Osteoblast (primary cell): ENCODE measurements at places on chromosomes 4 and X. TPM values are rescaled to one million over a fixed set of nuclear protein-coding genes. Genes with fewer than 3 reads are reported as not detected.
A peak's percentile ranks its signal among the peaks of the same experiment; 100 is the strongest.

GRCh38 chr4:786861-787300, 39.0 kb downstream of the CPLX1 start:
- DNase-seq, result peak; percentile 85

DNA sequence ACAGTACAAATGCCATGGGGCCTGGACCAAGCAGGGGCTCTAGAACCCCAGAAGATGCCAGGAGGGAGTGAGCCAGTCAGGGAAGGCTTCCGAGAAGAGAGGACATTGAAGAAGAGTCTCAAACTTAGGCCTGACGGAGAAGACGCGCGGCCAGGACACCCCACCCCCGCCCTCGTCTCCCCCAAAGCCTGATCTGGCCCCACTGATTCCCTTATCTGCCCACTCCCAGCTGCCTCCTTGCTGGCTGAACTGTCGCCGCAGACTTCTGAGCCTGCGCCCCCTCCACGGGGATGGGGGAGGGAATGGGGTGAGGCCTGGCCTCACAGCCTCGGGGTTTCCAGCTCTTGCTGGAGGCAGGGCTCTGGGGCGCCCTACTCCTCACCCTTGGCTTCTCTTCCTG, 3.6 kb upstream of the GATA1 start:
- no peak for DNase-seq

DNA sequence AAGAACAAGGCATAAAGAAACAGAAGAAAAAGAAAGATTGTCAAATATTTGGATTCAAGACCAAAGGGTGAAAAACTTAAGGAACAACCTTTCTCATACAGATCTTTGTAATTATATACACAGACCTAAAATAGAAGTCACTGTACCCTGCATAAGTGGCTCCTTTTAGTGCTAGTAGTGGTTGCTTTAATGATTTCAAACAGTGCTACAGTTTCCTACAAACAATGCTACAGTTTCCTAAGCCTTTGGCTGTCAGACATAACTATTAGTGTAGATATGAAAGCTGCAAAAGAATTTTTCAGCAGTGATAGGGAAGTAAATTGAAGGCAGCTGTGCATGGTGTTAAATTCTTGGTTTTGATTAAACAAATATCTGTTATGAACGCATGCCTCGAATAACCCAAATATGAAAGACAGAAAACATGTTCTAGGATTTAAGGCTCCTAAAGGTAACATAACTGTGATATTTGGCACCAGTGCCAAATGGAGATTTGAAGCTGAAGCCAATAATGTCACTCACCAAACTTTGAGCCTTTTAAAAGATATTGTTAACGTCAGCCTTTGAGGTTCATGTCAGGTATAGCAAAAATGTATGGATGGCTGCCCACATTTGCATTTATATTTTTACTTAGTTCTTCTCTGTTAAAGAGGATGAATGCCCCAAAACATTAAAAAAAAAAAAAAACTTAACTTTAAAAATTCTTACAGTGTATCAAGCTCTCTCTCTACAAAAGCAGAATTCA, 36.6 kb downstream of the SMARCAD1 start:
- no peak for DNase-seq

- DNase-seq, result peak; percentile 62
These were observed 887 bp upstream of the IL1RAPL2 start for GRCh38 chrX:104564921-104565703.

CTAG2 gene
- total RNA-seq, result 0.88 and 13.8 TPM in 2 replicates

ZCCHC4 gene
- total RNA-seq, result 13.0 and 13.4 TPM in 2 replicates

- DNase-seq, result peak; percentile 52
These were observed 36.3 kb downstream of the RLIM start for GRCh38 chrX:74578137-74578536.

GRCh38 chr4:122503214-122503613, 46.7 kb upstream of the IL2 start:
- DNase-seq, result no peak

- no peak for DNase-seq
These were observed 79.4 kb upstream of the TNIP3 start for GRCh38 chr4:121243485-121243884.

CABS1 gene
- total RNA-seq, result not detected in 2 replicates

DNA sequence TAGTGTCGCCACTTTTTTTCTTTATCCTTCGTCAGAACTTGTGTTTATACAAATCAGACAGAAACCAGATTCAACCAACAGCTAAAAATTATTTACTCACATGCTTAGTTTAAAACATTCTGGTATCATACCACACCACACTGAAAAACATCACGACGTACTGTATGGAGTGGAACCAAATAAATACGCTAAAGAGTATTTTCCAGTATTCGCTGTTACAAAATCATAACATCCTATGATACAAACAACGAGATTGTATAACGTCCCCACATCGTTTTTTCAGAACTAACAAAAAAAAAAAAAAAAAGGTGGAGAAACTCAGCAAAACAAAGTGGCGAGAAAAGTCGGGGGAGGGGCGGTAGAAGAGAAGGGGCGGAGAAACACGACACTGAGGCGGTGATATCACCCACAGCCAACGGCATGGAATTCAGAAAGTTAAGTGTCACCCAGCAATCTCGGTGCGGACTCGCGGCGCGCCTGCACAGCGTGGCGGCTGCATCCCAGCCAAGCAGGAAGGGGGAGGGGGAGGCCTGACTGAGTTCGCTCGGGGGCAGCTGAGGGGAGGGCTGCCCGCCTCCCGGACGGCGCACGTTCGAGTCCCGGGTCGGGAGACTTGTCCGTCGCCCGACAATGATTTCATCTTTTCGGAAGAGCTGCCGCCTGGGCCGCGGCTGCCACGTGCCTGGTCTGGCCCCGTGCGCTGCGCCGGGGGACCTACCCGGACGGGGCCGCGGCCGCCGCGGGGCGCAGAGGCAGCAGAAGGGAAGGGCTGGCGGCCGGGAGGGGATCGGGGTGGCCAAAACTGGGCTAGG, 920 bp downstream of the SETD7 start:
- DNase-seq, result peak; percentile 92

DNA sequence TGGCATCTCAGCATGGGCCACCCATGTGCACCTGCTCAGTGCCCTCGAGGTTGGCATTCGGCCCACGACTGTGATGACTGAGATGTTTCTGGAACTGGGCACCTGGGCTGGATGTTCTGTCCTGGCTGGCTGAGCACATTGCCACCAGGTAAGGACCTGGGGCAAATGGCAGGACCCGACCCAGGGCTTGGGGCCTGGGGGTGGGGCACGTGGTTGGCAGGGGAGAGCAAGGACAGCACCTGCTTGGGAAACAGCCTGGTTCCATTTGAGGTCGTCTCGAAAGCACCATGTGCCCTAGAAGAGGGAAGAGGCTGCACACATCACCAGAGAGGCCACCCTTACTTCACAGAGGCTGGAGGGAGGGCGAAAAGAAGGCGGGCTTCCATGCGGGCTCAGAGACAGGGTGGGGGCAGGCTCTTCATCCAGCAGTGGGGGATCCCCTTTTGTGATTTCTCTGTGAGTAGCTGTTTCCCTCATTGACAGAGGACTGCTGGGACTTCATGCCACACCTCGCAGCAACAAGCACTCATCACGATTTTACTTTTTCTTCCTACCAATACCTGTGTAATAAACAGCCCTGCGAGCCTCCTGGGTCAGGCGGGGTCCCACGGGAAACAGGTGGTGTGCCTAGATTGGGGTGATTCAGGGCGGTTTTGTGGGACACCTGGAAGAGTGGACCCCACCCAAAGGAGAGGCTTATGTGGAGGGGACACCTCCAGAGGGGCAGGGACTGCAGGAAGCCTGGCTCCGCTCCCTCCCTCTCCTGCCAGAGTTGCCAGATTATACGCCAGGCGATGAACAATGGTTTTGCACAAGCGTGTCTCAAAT, 12.0 kb downstream of the TMEM187 start:
- peak; percentile 64 for DNase-seq

DNA sequence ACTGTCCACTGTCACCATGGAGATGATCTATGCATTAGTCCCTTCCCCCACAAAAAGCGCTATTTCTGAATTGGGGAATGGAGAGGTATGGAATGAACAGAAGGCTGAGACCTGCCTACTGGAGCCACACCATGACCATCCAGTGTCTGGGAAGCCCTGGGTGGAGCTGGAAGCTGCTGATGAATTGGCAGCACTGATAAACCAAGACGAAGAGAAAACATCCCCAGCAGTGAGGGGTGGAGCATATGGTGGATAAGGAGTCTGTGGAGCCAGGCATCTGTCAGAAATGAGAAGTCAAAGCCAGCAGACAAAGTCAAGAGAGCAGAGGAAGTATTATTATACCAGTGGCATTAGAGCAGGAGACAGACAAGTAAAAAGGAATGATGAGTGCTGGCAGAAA, 13.2 kb downstream of the CC2D2A start:
- DNase-seq, result no peak

DNA sequence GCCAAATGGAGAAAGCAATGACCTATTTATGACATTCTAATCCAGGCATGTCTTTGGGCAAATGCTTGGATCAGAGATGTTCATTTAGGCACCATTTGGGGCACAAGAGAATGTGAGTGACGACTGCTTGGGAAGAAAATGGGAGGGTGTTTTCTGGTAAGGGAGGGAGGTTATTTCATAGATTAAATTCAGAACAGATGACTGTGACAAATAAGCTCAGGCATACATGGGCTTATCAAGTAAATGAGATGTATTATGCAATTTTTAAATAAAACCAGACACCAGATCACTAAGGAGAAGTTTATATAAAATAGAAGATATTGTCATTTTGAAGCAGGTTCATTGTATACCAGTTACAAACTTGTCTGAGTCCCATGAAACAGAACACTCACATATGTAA, 71.4 kb upstream of the UGT8 start:
- DNase-seq, result no peak

- peak; percentile 96 for DNase-seq
These were observed 739 bp downstream of the GAK start for GRCh38 chr4:931194-931959.

DNA sequence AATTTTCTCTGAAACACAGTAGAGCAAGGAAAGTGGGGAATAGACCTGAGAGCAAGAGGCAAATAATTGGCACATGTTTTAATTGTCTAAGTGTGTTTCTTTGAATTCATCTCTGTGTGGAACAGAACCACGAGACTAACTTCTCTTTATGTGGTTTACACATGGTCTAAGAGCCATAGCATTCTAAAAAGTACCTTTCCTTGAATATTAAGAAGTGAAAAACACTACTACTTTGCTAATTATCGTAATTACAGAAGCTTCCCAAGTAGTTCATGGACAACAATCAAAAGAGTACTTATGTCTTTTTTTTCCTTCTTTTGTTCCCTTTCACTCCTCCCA, 2.9 kb upstream of the CYBB start:
- no peak for DNase-seq

GRCh38 chrX:111467896-111468295, 43.5 kb upstream of the SERTM2 start:
- no peak for DNase-seq

DNA sequence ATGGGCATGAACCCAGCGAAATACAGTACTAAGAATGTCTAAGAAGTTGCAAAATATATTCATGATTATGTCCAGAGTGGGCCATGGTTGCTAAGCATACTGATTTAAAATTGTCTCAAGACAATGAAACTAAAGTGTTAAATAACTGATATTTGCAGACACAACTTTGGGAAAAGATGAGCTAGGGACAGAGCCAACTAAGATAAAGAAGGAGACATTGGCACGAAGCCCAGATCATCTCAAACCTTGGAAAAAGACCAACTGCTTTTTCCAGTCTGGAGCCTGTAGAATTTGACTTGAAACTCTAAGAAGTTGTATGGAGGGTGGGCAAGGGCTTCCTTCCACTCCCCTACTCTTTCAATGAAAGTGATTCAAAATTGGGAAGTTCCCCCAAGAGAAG, 108.5 kb upstream of the GLRA2 start:
- DNase-seq, result no peak

- DNase-seq, result no peak
These were observed 175.5 kb downstream of the NLGN4X start for GRCh38 chrX:6053141-6053540.

GRCh38 chr4:102342404-102343074, 2.7 kb downstream of the SLC39A8 start:
- no peak for DNase-seq

DNA sequence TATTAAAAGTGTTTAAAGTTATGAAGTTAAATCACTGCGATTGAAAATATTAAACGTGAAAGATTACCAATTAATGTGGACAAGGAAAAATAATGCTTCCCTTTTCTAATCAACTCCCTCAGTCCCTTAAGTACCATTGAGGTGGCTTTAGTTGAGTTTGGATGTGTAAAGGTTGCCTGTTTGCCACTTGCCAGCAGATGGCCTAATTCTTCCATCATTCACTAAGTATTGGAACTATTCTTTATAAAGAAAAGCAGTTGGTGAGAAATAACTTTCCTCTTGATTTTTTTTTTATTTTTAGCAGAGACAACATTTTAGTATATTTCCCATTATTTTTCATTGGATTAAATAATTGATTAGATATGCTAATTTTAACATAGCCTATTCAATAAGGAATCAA, 295.9 kb upstream of the TACR3 start:
- DNase-seq, result peak; percentile 22

GRCh38 chr4:169098532-169098931, 88.5 kb upstream of the CBR4 start:
- no peak for DNase-seq

DNA sequence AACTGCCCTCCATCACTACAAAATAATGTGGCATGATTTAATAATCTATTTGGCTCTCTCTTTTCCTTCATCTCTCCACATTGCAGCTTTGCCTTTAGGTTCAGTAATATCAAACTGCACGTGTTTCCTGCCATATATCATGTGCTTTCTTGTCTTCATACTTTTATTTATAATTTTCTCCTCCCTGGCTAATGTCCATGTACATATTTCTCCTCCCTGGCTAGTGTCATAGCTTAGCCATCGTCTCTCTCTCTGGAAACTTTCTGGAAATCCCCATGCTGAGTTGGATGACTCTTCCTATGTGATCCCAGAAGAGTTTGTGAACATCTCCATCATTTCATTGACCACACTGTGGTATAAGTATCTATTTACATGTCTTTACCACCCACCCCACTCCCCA, 21.3 kb upstream of the PDGFC start:
- DNase-seq, result peak; percentile 29

IGSF1 gene
- total RNA-seq, result 0.29 and 1.1 TPM in 2 replicates

- no peak for DNase-seq
These were observed 2.8 kb downstream of the PCDH19 start for GRCh38 chrX:100407147-100407783.

- no peak for DNase-seq
These were observed 63.8 kb downstream of the DLG3 start for GRCh38 chrX:70508296-70508911.
